ENCODE measurements at places on chromosomes 1 and 21.

DNA sequence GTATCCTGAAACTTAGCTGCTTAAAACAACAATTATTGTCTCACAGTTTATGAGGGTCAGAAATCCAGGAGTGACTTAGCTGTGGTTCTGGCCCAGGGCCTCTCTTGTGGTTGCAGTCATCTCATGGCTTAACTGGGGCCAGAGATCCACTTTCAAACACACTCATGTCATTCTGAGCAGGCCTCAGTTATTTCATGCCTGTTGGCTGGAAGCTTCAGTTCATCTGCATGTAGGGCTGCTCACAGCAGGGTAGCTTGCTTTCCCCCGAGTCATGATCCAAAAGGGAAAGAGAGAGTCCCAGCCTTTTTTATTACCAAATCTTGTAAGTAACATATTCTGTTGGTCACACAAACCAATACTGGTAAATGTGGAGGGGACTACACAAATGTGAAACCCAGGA is 96.6 kb upstream of the B3GALT2 start:
- no peak for DNase-seq

- DNase-seq, result no peak
These were observed 54.3 kb upstream of the GOLT1A start for GRCh38 chr1:204268101-204268500.

GRCh38 chr1:155179112-155180031 is 5.7 kb downstream of the TRIM46 start:
- no peak for DNase-seq

GRCh38 chr1:15764269-15764764 is 5.7 kb downstream of the FBLIM1 start:
- DNase-seq, result no peak

DNA sequence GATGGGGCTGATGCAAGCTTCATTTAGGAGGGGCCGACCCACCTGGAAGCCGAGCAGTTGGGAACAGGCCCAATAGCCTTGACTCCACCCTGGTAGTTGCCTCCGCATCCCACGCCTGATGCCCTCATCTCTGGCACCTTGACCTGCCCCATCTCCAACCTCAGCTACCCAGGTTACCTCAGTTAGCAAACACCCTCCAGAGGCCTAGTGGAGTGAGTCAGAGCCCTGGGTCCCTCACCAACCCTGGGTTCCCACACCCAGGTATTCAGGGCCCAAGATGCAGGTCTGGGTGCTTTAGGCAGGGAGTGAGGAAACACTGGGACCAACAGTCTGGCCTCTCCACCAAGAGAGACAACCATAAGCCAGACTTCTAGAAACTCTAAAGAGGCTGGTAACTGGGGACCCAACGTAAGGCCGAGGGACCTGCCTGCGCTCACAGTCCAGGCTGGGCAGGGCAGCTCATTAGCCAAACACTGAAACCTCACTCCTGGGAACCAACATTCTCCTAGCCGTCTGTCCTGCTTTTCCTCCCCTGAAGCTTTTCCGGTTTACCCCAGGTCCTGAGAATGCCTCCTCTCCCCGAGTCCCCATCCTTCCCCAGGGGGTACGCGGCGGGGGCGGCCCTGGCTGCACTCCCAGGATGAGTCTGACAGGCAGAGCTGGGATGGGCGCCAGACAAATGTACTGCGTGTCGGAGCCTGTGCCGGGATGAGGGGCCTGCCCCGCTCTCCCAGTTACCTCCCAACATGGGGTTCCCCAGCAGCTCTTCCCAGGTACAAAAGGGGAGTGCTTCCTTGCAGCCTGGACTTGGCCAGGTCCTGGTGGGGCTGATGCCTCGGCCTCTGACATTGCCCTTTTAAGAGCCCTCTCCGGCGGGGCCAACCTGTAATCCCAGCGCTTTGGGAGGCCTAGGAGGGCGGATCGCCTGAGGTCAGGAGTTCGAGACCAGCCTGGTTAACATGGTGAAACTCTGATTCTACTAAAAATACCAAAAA is 8.9 kb upstream of the CELSR2 start:
- no peak for DNase-seq

GRCh38 chr1:234562334-234562733 is 47.6 kb downstream of the IRF2BP2 start:
- DNase-seq, result no peak

- DNase-seq, result no peak
These were observed 2.3 kb upstream of the BACH1 start for GRCh38 chr21:29296446-29296845.

- no peak for DNase-seq
These were observed 5.9 kb downstream of the SELENON start for GRCh38 chr1:25805863-25806225.

GRCh38 chr1:96236156-96236739 is 485.3 kb upstream of the PTBP2 start:
- no peak for DNase-seq

DNA sequence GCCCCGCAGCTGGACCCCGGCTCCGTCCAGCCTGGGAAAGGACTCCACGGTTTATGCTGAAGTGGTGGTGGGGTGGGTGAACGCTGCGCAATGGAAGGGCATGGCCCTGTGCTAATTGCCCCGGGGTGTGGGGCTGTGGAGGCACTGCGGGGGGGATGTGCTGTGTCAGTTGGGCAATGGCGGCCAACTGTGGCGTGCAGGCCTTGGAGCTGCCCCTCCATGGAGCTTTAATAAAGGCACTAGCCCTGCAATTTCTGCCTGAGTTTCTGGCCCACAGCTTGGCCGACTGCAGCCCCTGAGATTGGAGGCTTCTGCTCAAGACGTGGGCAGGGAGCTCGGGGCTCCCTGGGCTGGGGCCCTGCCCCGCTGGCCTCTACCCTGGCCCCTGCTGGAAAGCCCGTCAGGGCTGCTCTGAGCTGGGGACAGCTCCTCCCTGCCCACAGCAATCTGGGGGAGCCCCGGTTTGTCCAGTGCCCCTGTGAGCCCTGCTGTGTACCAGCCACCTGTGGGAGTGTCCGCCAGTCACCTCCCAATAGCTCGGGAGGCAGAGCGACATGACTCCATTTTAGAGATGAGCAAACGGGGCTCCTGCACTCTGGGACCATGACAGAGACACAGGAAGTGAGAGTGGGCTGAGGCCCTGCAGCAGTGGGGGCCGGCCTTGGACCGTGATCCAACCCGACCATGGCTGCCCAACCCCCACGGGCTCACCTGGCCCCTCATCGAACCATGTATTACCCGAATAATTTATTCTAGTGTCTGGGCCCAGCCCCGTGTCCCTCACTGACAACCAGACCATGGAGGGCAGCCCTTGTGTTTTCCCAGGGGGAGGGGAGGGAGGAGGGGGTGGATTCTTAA is 8.7 kb upstream of the TNFRSF14 start:
- no peak for DNase-seq

GRCh38 chr21:27825035-27825434 is 858.1 kb upstream of the ADAMTS5 start:
- DNase-seq, result no peak

DNA sequence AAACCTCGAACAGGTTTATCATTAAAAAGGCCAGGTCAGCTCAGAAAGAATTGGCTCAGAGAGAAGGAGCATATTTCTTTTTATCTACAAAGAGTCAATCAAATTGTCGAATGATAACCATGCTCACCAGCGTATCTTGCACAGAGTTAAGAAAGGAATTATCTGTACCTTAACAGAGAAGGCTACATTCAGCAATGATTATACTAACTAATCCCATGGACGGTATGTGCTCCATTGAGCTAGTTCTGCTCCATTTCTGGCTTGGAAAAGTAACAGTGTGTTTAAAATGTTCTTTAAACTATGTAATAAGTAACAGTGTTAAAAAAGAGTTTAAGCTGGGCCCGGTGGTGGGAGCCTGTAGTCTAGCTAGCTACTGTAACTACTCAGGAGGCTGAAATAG is 4.2 kb downstream of the UBR4 start:
- no peak for DNase-seq

- no peak for DNase-seq
These were observed 57.5 kb upstream of the ETV3 start for GRCh38 chr1:157195521-157196244.

- no peak for DNase-seq
These were observed 28.1 kb upstream of the TXLNA start for GRCh38 chr1:32151319-32151787.

- no peak for DNase-seq
These were observed 29.9 kb downstream of the POFUT2 start for GRCh38 chr21:45257673-45258341.

DNA sequence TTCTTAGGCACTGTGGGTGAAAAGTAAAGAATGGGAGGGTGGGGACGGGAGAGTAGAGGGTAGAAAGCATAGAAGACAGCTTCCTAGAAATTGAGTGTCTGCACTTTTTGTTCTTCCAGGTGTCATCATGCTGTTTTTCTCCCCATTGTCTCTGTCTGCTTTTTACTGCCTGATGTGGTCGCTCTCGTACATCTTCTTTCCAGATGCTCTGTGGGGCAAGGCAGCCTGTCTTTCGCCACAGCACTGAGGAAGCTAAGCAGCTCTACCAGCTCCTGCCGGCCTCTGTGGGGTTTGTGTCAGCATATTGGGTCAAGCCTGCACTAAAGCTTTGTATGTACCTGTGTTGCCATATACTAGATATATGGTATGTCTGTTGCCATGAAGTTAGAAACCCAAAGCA is 13.2 kb downstream of the TMEM269 start:
- DNase-seq, result no peak

- no peak for DNase-seq
These were observed 37.3 kb upstream of the SYT14 start for GRCh38 chr1:209900734-209901133.

DNA sequence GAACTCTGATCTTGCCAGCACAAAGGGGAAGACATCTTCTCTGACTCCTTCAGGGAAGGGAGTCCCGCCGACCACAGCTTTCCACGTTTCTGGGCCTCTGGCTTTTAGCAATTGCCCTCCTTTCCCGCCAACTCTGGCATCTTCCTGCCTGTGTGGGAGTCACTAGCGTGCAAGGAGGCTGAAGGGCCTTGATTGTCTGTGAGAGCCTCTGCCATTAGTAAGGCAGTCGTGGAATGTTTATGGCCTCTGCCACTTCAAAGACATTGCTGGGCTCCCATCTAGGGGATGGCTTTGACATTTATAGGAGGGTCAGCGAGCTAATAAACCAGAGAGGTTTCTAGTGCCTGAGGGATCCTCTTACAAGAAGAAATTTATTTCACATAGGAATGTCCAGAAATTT is 14.3 kb upstream of the PROK1 start:
- DNase-seq, result no peak

DNA sequence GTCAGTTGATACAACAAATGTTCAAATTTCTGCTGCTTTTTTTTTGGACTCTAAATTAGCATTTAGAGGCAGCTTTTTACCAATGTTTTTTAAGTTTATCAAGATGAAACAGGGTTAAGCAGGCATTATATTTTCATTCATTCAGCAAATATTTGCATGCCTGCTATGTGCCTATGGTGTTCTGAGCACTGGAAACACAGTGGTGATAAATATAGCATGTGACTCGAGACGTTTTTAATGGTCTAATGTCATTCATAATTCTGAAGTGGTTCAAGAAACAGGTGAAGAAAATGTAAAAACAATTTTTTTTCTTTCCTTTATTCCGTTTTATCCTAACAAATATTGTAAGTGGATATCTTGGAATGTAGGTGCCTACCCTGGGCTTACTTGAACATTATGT is 26.8 kb downstream of the NEK7 start:
- no peak for DNase-seq

GRCh38 chr1:114219172-114219868 is 65.7 kb upstream of the SYT6 start:
- DNase-seq, result no peak

DNA sequence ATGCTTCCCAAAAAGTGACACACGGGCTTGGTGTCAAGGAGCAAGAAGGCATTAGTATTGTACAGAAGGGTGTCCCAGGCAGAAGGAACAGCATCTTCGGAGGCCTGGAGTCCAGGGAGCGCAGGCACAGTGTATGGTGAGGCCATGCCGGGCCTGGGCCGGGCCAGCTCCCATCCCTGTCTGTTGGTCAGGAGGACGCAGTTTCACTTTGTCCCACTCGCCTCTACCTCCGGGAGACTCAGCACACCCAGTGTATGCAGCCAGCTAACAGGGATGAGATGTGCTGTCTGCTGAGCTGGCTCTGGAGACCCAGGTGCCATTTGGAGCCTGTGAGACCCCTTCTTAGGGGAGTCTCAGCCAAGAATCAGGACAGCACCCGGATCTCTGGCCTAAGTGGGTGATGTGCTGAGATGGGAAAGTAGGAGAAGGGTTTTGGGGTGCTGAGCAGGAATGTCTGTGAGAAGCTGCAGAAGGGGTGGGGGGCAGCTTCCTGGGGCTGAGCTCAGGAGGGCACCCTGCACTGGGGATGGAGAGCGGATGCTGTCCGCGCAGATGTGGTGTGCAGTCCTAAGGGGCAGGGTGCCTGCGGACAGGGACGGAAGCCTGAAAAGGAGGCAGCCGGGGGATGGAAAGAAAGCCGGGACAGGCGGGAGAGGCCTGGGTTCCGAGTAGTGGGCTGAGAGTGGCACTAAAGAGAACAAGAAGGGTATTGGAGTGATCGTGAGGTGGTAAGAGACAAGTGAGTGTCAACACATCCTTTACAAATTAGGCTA is 25.7 kb downstream of the DMRTB1 start:
- no peak for DNase-seq

- no peak for DNase-seq
These were observed 15.2 kb downstream of the DDX20 start for GRCh38 chr1:111770916-111771315.

DNA sequence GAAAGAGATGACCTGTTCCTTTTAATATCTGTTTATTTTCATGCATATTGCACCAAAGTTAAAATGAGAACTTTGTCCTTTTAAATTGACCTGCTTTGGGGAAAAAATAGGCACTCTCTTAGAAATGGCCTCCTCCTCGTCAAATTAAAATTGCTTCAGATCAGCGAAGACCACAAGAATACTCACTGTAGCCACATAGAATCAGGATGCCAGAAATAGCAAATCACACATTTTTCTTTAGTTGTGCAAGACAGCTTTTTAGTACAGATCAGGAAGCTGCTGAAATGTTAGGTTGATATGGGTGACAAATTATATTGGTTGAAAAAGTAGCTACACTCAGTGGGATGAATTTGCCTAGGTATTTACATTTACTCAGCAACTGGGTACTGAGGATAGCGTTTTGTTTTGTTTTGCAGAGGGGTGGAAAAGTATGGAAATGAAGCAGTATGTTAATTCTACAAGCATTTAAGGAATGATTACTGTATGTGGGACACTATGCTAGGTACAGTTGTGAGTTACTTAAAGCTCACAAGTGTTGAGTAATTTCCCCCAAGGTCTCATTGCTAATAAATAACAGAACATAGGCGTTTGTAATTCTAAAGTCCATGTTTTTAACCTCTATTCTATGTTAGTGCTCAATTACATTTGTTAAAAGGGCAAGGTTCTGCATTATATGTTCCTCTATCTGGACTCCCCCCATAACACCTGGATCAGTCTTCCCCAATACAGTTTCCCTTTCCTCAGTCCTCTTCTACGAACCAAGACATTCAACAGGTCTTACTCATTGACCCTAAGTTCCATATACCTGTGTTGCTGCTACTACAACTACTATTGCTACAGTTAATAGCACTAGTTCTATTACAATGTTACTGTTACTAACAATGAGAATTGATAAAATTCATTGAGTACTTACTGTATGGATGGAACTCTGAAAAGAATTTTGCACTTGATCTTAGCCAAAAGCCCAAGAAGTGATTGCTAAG is 99.4 kb upstream of the S1PR1 start:
- DNase-seq, result no peak
